ENCODE measurements at places on chromosomes 7 and 10. TPM values are rescaled to one million over a fixed set of nuclear protein-coding genes. Genes with fewer than 3 reads are reported as not detected.

GRCh38 chr10:11871466-11871865 lies 48.3 kb downstream of the PROSER2 start:
- H3K4me1 ChIP-seq = peaks cover 24% of the 10 kb centered on the region
- no peaks in the 10 kb centered on the region for H3K36me3 ChIP-seq
- H3K27me3 ChIP-seq = peaks cover 3% of the 10 kb centered on the region
- H3K4me3 ChIP-seq = no peak overlapping the region
- no peak overlapping the region for H3K27ac ChIP-seq
- no peak for DNase-seq

DNA sequence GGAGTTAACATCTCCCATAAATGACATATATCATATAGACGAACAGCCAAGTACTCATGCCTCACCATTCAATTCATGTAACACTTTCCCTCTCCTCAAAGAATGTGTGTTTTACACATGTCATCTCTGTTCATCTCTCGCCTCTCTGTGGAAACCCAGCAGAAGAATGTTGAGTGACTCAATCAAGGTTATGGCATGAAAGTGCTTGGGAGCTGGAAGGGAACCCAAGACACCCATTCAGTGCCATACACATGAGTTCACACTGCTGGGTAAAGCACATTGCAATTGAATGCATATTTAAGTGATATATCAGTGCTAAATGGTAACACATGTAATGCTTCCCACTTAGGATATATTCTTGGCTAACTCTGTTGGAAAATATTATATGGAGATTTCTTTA lies 322.9 kb downstream of the PTEN start:
- H3K36me3 ChIP-seq = no peaks in the 10 kb centered on the region
- no peaks in the 10 kb centered on the region for H3K27me3 ChIP-seq
- no peak overlapping the region for H3K27ac ChIP-seq
- H3K4me1 ChIP-seq = no peaks in the 10 kb centered on the region
- H3K4me3 ChIP-seq = no peak overlapping the region

DNA sequence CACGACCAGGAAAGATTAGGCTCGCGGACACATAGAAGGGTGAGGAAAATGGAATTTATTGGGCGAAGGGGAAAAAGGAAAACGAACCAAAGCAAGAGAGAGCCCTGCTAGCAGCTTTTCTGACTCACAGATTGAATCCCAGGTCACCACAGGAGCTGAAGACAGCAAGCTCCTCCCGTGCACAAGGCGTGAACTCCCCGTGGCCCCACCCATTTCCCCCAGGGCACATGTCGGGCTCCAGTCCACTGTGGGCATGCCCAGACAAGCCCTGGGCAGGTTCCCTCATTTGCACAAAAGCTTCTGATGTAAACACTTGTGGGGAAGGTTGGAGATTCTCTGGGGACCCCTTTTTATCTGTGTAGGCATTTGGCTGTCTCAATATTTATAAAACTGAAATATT lies 582.4 kb downstream of the SUGCT start:
- no peak overlapping the region for H3K4me3 ChIP-seq
- H3K27me3 ChIP-seq = peaks cover 2% of the 10 kb centered on the region
- H3K4me1 ChIP-seq = peaks cover 2% of the 10 kb centered on the region
- peak; percentile 72 for DNase-seq
- H3K27ac ChIP-seq = no peak overlapping the region

GRCh38 chr7:8579661-8580194 lies 146.3 kb downstream of the NXPH1 start:
- H3K36me3 ChIP-seq = no peaks in the 10 kb centered on the region
- H3K4me3 ChIP-seq = no peak overlapping the region
- no peaks in the 10 kb centered on the region for H3K4me1 ChIP-seq

- H3K4me1 ChIP-seq = peaks cover 37% of the 10 kb centered on the region
- peaks cover 32% of the 10 kb centered on the region for H3K36me3 ChIP-seq
- peak overlapping the region; percentile 92 for H3K27ac ChIP-seq
These were observed 660 bp downstream of the SUV39H2 start for GRCh38 chr10:14879124-14879927.

DNA sequence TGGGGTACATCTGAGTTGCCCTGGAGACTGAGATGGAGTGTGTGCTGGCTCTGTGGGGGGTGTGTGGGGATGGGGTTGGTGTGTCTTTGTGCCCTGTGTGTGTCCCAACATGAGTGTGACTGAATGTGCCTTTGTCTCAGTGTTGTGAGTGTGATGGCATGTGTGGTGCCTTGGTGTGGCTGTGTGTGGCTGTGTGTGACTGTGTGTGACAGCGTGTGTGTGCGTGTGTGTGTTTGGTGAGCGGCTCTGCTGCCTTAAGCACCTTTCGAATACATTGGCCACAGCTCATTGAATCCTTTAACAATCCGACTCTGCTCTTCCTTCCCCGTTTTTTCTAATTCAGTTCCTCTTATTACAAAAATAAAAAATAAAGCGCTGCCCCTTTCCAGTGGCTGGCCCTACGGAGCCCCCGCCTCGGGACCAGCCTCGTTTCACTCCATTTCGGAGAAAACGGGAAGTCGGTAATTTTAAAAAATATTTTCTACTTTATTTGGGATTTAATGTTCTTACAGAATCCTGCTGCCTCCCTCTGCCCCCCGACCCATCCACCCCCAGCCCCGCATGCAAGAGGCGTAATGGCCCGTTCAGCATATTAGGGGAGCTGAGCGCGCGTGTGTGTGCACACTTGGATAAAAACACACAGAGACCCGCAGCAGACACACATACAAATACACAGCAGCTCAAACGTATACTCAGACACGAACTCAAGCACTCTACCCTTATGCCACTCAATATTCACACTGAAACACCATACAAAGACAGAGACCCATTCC lies 35.5 kb downstream of the HIF1AN start:
- H3K27ac ChIP-seq = no peak overlapping the region
- H3K4me1 ChIP-seq = no peaks in the 10 kb centered on the region
- DNase-seq = no peak
- H3K36me3 ChIP-seq = no peaks in the 10 kb centered on the region
- peaks cover 28% of the 10 kb centered on the region for H3K27me3 ChIP-seq

DNA sequence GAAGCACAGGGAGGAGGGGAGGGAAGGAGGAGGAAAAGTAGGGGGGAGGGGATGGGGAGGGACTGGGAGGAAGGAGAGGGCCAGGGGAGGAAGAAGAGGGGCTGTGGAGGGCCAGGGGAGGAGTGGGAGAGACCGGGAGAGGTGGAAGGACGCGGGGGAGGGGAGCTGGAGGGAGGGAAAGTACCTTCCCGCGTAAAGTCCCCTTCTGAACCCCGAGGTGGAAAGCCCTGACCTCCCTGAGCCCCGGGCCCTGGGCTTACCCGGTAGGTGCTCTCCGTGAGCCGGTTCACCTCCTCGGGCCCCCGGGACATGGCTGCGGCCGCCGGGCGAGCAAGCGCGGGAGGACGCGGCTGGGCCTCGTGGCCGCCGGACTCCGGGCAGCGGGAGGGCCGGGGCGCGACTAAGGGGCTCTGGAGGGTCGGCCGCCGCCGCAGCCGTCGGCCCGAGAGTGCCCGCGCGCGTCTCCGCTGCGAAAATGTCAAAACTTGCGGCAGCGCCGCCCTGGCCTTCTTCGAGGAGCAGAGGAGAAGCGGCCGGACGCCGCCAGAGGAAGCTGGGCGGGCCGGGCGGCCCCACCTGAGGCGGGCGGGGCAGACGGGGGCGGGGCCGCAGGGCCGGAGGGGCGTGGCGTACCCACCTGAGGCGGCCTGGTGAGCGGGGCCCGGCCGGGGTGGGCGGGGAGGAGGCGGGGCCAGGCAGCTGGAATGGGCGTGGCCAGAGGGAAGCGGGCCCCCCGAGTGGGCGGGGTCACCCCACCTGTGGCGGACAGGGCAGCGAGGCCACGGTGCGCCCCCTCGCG lies at the start of gene BAIAP2L1:
BAIAP2L1 (minus strand) TSS at position 549 of the 799 bp plus-strand sequence; CDS start at position 311, 238 bp downstream.
- H3K4me1 ChIP-seq = no peaks in the 10 kb centered on the region
- no peaks in the 10 kb centered on the region for H3K36me3 ChIP-seq
- H3K27ac ChIP-seq = no peak within 1 kb of the TSS
- peak within 1 kb of the TSS; percentile 43 for H3K4me3 ChIP-seq
- peak; percentile 93 for DNase-seq

DNA sequence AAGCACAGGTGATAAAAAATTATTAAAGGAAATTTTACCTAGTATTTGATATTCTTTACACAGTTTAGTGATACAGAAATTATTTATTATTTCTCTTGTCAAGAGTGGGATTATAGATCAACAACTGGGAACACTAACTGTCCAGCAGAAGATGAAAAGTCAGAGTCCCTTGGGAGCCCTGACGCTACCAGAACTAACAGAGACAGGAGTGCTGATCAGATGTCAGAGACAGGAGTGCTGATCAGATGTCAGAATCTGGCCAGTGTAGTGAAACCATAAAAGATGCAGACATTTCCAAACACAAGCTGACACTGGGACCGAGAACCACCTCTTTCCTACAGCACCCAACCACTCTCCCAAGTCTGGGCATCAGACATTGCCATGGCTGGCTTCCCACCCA lies 828.2 kb downstream of the TNS3 start:
- no peak overlapping the region for H3K27ac ChIP-seq
- H3K4me3 ChIP-seq = no peak overlapping the region
- H3K4me1 ChIP-seq = no peaks in the 10 kb centered on the region
- DNase-seq = no peak
- H3K27me3 ChIP-seq = no peaks in the 10 kb centered on the region

- no peaks in the 10 kb centered on the region for H3K27me3 ChIP-seq
- peaks cover 22% of the 10 kb centered on the region for H3K4me1 ChIP-seq
- H3K27ac ChIP-seq = no peak overlapping the region
- no peak for DNase-seq
- no peaks in the 10 kb centered on the region for H3K36me3 ChIP-seq
These were observed 140.0 kb downstream of the CAMK1D start for GRCh38 chr10:12489357-12489756.

- H3K4me1 ChIP-seq = no peaks in the 10 kb centered on the region
- no peak overlapping the region for H3K27ac ChIP-seq
- no peaks in the 10 kb centered on the region for H3K27me3 ChIP-seq
- no peak for DNase-seq
- H3K36me3 ChIP-seq = no peaks in the 10 kb centered on the region
These were observed 638.5 kb upstream of the DPP6 start for GRCh38 chr7:153413540-153414287.

- no peaks in the 10 kb centered on the region for H3K36me3 ChIP-seq
- H3K4me1 ChIP-seq = no peaks in the 10 kb centered on the region
- H3K27ac ChIP-seq = no peak overlapping the region
- peaks cover 2% of the 10 kb centered on the region for H3K27me3 ChIP-seq
- no peak for DNase-seq
These were observed 423.8 kb downstream of the GFRA1 start for GRCh38 chr10:115849197-115849596.

DNA sequence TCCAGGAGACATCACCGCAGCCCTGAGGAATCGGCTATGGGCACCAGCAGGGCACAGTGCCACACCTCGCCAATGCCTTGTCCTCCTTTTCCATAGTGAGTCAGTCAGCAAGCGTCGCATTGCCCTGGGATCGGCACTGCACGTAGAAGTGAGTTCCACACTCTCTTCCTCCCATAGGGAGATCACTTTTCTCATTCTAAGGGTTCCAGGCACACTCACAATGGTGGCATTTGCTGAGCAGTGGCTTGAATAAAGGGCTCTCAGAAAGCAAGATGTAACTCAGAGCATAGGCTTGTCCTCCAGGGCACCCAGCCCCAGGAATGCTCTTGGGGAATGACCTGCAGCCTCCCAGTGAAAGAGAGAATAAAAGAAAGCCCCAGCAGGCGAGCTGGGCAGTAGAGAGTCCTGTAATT lies 1.1 kb upstream of the VIM start:
- no peak for DNase-seq
- peak overlapping the region; percentile 94 for H3K4me3 ChIP-seq
- peaks cover 35% of the 10 kb centered on the region for H3K4me1 ChIP-seq
- H3K27ac ChIP-seq = peak overlapping the region; percentile 91
- H3K36me3 ChIP-seq = peaks cover 21% of the 10 kb centered on the region

- no peak overlapping the region for H3K4me3 ChIP-seq
- DNase-seq = no peak
- peaks cover 3% of the 10 kb centered on the region for H3K4me1 ChIP-seq
These were observed 128.8 kb downstream of the LHPP start for GRCh38 chr10:124590216-124591122.

GRCh38 chr10:122492999-122493481 lies 31.7 kb downstream of the HTRA1 start:
- DNase-seq = no peak
- H3K4me3 ChIP-seq = no peak overlapping the region
- peaks cover 4% of the 10 kb centered on the region for H3K27me3 ChIP-seq
- H3K4me1 ChIP-seq = peaks cover 23% of the 10 kb centered on the region
- no peak overlapping the region for H3K27ac ChIP-seq
- H3K36me3 ChIP-seq = no peaks in the 10 kb centered on the region

- no peak overlapping the region for H3K27ac ChIP-seq
- no peaks in the 10 kb centered on the region for H3K36me3 ChIP-seq
- H3K27me3 ChIP-seq = no peaks in the 10 kb centered on the region
- peaks cover 24% of the 10 kb centered on the region for H3K4me1 ChIP-seq
These were observed 117.3 kb downstream of the PRKAG2 start for GRCh38 chr7:151759591-151760042.

DNA sequence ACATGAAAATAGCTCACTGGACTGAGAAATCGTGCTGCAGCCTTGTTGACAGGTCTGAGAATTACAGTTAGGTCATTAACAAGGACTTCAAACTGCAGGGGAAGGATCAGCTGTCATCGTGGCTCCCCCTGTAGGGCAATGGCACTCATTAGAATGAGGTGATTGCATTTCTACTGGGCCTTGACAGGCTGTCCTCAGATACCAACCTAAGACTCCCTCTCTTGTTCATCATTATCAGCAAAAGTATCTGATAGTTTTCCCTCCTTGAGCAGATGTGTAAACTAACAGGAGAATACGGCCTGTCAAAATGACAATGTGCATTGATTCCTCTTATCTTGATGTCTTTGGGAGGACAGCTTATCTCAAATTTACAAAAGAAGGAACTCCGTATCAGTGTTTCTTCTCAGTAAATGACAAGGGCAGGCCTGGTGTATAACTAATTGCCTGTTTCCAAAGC lies 648.5 kb upstream of the LRRN3 start:
- DNase-seq = peak; percentile 42
- peaks cover 1% of the 10 kb centered on the region for H3K27me3 ChIP-seq
- no peaks in the 10 kb centered on the region for H3K4me1 ChIP-seq

- DNase-seq = no peak
- H3K4me3 ChIP-seq = no peak overlapping the region
- peaks cover 5% of the 10 kb centered on the region for H3K4me1 ChIP-seq
- H3K27me3 ChIP-seq = peaks cover 7% of the 10 kb centered on the region
- H3K36me3 ChIP-seq = no peaks in the 10 kb centered on the region
These were observed 160.9 kb downstream of the REEP3 start for GRCh38 chr10:63681993-63682697.

DNA sequence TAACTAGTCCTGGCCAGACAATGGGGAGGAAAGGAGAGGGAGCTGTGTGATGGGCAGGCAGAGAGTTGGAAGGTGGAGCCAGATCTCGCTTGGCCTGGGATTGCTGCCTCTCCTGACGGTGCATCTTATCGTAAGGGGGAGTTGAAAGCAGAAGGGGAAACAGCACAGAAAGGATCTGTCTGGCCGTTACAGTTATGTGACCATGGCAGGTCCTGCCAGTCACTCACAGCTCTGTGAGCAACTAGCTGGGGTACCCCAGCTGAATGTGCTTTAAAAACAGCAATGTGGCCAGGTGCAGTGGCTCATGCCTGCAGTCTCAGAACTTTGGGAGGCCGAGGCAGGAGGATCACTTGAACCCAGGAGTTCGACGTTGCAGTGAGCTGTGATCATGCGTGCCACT lies 8.1 kb downstream of the BLVRA start:
- H3K4me3 ChIP-seq = no peak overlapping the region
- no peak overlapping the region for H3K27ac ChIP-seq
- H3K27me3 ChIP-seq = no peaks in the 10 kb centered on the region
- no peaks in the 10 kb centered on the region for H3K36me3 ChIP-seq
- H3K4me1 ChIP-seq = peaks cover 28% of the 10 kb centered on the region
- DNase-seq = no peak

Gene CXCL12
- not detected for total RNA-seq

Gene UPK3B
- total RNA-seq = 0.40 TPM

Gene CNPY1
- total RNA-seq = not detected

Gene IL6
- not detected for total RNA-seq

Gene SEPTIN14
- total RNA-seq = not detected

Gene RTKN2
- total RNA-seq = 1.1 TPM

Gene C10orf53
- total RNA-seq = not detected

Gene NEUROD6
- not detected for total RNA-seq

Gene CRYGN
- total RNA-seq = 0.16 TPM

Gene ZPBP
- total RNA-seq = not detected

Measured in activated CD8-positive, alpha-beta T cell treated with anti-CD3 and anti-CD28 coated beads for 36 hours (primary cell).